ENCODE measurements at places on chromosomes 5 and 9.

DNA sequence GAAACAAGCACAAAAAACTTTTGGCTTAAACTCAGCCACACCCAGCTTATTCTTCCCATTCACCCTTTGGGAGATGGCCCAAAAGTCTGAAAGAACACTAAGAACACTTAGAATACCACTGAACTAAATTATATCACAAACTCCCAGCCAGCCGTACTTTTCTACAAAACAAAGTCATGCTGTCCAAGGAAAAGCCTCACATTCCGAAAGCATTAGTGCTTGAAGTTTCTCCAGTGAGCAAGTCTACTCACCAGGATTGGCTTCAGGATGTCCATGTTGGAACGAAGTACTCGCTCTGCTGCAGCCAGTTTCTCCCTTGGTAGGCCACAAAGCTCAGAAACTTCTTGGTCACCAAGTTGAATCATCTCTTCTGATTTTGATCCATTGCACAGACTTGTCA lies 69.7 kb downstream of the ABCA1 start:
- DNase-seq, result no peak

- DNase-seq, result no peak
Observed at GRCh38 chr9:83957248-83957513, 22.8 kb downstream of the HNRNPK start.

GRCh38 chr5:76514713-76515112 lies 108.5 kb downstream of the F2RL2 start:
- no peak for DNase-seq

DNA sequence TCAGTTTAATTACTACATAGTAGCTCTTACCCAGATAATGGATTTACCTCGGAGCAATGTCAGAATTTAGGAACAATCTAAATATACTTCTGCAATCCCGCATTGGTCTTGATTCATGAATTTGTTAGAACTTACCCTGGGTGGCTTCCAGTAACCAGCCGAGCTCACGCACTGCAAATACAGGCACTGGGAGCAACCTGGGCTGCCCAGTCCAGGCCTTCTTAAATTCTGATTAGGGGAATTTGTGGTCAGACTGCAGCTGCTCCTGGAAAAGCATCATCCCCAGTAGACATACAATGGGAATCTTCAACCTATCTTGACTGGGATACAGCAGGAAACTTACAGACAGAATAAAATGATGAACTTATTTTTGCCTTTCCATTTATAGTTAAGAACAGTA lies 270.3 kb downstream of the SPOCK1 start:
- DNase-seq, result no peak

DNA sequence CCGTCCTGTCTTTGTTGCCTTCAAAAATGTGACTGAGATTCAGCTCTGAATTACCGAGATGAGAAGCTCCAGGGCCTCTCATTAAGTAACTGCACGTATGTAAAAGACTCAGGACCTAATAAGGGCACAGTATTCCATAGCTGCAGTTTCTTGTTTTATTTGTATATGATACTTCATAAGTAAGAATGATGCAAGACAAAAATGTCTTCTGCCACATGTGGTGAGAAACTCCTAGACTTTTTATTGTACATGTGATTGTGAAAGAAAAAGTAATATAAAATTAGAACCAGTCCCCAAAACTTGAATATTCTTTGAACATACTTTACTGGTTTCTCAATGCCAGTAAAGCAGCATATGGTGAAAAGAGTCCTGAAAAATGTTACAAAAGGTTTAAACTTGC lies 110.1 kb upstream of the OTULINL start:
- no peak for DNase-seq

- DNase-seq, result no peak
Observed at GRCh38 chr5:115366223-115366622, 69.8 kb upstream of the CCDC112 start.
